ENCODE measurements at places on chromosomes 1 and 21. TPM values are rescaled to one million over a fixed set of nuclear protein-coding genes. Genes with fewer than 3 reads are reported as not detected.
A peak's percentile ranks its signal among the peaks of the same experiment; 100 is the strongest.

Gene SUSD4
- 2.7 TPM for polyA plus RNA-seq

DNA sequence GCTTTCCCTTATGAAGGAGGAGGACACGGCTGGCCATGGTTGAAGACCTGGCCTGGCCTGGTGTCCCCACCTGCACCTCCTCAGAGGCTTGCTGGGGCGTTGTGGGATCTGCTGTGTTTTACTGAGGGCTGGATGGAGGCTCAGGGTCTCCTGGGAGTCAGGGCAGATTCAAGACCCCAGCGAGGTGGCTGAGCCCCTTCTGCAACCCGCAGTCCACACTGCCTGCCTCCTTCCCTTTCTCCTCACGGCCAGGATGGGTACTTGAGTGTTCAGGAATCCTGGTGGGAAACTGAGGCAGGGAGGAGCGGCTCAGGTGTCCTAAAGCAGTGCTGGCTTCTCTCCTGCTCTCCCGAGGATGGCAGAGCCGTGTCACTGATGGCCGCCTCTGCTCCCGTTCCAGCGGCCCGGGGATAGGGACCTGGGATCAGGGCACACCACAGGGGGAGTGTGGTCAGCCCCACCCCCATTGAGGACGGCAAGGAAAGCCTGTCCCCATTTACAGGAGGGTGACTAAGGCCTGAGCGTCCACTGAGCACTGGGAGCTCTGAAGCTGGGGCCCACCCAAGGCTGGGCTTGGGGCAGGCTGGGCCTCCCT lies 47.5 kb downstream of the TRPM2 start:
- DNase-seq = no peak

GRCh38 chr1:167997037-167997575 lies 60.2 kb upstream of the MPC2 start:
- DNase-seq = no peak

DNA sequence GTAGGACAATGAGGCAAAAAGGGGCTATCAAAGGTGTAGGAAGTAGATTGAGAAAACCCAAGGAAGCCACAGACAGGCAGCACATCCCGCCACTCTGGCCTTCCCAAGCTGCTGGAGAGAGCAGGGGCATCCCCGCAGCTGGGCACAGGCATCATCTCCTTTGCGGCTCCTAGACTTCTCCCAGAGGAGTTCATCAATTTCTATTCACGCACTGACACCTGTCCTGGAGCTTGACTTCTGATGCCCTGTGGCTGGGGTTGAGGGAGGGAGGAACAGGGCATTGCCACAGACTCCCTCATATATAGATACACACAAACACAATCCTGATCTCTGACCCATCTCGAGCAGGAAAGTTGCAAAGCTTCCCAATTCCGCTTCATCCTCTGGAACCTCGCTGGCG lies 1.9 kb upstream of the TFAP2E start:
- no peak for DNase-seq

GRCh38 chr1:73564294-73564693 lies 633.7 kb downstream of the LRRIQ3 start:
- DNase-seq = peak; percentile 73

Gene AMY1C
- not detected for polyA plus RNA-seq

GRCh38 chr21:39451332-39452206 lies at the start of gene SH3BGR:
SH3BGR (plus strand) TSS chr21:39451970; CDS start chr21:39452097, 127 bp downstream.
- peak; percentile 93 for DNase-seq

DNA sequence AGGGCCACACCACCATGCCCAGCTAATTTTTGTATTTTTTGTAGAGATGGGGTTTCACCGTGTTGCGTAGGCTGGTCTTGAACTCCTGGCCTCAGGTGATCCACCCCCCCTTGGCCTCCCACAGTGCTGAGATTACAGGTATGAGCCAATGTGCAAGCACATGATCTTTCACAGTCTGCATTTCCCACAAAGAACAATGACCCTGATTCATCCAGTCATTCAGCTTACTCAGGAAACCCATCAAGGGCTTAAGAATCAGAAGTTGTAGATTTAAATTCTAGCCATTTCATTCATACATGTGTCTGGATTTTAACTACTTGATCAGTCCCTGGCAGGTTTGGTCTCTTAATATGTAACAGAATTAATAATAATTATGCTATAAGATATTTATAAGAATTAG lies 2065.7 kb downstream of the MRPL39 start:
- no peak for DNase-seq

Gene OLFML3
- 44.7 TPM for polyA plus RNA-seq

DNA sequence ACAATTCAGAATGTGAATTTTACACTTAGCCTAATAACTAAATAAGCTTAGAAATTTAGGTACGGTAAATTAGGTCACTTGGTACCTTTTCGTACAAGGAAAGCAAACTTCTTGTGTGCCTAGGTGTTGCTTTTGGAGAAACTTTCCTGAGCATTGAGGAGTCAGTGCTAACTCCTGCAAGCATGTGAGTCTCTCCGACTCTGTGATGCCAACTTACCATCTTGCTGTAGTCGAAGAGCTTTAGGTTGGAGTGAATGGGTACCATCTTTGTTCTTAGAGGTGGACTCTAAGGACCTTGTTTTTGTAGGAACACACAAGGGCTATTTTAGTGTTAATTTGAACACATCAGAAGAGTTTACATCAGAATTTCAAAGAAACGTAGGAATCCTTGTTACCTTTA lies 688.9 kb downstream of the USP25 start:
- DNase-seq = no peak

GRCh38 chr1:156075162-156075561 lies 7.1 kb downstream of the MEX3A start:
- peak; percentile 50 for DNase-seq

- peak; percentile 100 for DNase-seq
These were observed at the start of gene SLC39A1 for GRCh38 chr1:153963030-153963849. SLC39A1 (minus strand) TSS chr1:153963537; CDS start chr1:153962715, 822 bp downstream.

DNA sequence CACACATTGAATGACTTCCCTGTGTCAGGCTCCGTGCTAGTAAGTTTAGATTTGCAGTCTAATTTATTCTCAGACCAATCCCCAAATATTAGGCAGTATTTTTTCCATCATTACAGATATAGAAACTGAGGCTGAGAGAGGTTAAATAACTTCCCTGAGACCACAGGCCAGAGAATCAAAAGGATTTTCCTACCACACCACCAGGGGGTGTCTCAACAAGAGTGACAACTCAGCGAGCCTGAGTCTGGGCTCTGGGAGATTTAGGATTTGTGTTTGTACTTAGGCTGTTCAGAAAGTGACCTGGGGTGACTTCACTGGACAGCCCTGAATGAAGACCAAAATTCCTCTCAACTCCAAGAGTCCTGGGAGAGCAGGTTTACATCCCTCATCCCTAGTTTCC lies 13.3 kb upstream of the LCE5A start:
- peak; percentile 79 for DNase-seq

GRCh38 chr1:61055110-61055614 lies 27.2 kb upstream of the NFIA start:
- DNase-seq = no peak

DNA sequence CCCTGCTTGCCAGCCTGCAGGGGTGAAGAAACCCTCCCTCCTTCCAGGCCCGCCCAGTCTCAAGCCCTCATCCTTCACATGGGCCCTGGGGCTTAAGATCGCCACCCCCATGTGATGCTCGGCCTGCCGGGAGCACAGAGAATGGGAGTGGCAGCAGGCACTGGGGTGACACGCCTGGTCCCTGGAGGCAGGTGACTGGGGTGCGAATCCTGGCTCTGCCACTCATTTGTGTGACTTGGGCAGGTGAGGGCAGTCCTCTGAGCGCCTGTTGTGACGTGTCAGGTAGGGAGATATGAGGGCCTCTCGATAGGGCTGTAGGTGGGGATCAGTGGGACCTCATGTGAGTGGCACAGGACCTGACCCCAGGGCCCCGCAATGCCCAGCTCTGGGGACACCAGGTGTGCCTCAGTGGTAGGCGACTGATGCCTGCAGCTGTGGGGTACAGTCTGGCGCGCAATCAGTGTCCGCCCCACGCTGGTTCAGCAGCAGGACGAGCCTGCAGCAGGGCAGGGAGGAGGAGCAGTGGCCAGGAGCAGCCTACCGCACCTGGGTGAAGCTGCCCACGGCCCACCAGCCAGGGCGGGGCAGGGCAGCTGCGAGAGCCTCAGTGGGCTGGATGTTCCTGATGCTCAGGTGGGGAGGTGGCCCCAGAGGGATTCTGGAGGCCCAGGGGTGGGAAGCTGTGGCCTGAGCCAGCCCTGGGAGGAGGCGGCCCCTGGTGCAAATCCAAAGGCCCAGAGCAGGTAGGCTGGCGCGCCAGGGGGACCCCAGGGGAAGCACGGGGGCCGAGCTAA lies 6.2 kb downstream of the SH2D5 start:
- no peak for DNase-seq

DNA sequence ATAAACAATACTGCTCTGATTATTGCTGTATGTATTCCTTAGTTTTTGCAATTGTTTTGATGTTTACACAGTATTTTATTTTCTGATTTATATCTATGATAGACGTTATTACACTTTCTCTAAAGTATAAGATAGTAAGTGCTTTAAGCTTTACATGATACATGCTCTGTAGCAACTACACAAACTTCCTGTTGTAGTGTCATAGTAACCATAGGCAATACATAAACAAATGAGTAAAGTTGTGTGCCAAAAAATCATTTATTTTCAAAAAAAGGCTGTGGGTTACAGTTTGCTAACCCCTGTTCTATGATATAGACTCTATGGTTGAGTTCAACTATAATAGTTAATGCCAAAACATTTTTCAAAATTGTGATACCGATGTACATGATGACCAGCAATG lies 1156.4 kb downstream of the AMY1C start:
- no peak for DNase-seq

DNA sequence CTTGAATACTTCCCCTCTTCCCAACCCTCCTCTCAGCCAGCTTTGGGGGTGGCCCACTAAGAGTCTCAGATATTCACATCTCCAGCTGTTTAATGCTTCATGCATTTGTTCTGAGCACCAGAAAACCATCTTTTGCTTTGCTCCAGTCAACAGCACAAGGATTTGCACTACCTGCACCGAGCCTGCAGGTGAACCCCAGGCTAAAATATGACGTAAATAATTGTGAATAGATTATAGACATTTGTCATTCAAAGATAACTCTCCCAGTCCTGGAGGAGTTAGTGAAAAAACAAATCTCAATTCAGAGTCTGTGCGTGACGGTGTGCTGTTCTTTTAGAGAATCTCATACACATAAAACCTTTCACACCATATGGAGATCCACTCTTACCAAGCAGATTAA lies 7.4 kb downstream of the CD247 start:
- DNase-seq = no peak

DNA sequence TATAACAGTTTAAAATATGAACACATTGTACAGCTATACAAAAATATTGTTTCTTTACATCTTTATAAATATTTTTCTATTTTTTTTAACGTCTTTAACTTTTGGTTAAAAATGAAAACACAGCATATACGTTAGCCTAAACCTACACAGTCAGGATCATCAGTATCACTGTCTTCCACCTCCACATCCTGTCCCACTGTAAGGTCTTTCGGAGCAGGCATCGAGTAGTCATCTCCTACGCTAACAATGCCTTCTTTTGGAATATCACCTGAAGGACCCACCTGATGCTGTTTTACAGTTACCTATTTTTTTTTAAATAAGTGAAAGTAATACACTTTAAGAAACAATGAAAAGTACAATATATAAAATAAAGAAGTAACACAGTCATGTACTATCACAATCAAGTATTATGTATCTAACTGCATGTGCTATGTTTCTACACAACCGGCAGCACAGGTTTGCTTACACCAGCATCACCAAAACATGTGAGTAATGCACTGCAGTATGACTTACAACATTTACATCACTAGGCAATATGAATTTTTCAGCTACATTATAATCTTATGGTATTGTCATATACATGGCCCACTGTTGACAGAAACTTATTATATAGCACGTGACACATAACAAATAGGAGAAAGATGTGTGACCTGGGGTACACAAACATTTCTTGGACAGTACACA lies 254.4 kb downstream of the AKT3 start:
- no peak for DNase-seq

DNA sequence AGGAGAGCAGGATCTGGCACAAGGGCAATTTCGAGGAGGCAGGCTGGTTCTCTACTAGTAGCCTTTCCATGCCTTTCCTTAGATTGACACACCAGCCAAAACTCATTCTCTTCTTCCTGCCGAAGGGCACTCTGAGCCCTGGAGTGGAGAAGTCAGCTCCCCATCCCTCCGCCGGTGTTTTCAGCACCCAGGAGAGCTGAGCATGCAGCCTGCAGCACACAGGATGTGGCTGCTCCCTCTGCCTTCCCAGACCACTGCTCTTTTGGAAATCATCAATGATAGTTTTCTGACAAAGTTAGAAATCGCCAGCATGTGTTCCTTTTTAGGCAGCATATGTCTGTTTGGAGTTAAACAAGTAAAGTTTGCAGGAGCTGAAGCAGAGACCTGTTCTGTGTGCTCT lies 11.7 kb downstream of the RNU5D-1 start:
- DNase-seq = no peak

DNA sequence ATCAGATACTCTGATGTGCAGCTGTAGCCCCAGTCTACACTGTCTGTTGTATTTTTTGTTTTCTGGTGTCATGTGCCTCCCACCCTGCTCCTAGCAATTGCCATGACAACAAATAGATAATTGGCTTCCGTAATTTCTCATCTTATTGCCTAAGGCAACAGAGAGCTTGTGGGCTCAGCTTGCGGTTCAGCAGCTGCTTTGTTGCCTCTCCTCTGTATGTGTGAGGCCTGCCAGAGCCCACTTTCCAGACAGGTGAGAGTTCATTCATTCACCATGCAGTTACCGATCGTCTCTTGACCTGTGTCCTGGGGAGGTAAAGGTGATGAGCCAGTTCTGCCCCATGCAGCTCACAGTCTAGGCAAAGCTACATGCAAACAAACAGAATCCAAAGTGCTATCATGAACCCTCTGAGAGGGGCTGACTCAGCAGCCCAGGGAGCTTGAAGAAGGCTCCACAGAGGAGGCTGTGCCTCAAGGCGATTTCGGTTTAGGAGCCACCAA lies 11.9 kb downstream of the LGALS8 start:
- DNase-seq = no peak

DNA sequence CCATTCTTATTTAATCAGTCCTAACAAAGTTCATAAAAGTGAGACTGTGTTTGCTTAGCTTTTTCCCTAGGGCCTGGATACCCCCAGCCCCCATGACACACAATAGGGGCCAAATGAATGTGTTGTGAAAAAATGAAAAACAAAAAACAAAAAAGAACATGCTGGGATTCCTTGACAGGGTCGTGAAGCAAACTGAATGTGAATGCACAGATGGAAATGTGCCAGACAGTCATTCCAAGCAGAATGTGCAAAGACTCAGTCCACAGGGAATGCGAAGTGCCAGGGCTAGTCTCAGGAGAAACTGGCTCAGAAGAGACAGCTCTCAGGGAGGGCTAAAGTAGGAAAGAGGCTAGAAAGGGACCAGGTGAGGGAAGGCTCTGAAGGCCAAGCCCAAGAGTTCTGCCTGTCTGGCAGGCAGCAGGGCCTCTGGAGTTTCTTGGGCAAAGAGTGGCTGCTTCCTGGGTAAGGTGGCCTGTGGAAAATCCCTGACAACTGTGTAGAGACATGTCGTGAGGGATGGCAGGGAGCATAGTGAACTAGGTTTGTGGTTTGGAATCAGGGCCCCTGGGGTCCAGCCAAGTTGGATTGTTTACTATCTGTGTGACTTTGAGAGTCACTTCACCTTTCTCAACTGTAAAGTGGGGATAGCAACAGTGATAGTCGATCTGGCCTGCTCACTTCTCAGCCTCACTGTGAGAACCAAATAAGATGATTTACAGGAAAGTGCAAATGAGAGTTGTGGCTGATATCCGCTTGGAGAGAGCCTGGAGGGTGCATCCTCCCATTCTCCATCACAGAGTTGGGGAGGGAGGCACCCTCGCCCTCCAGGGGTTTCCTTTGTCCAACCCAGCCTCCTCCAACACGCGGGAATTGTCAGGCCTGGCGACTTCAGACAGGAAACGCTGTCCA lies 1.2 kb upstream of the ADAM15 start:
- no peak for DNase-seq
